Heart left ventricle (tissue), 16 donors: ENCODE measurements at places on chromosomes 1 and 21. TPM values are rescaled to one million over a fixed set of nuclear protein-coding genes. Genes with fewer than 3 reads are reported as not detected.

PLEKHA6 gene
- 5.2 TPM for polyA plus RNA-seq

LCE6A gene
- not detected for polyA plus RNA-seq

DHRS3 gene
- 39.7 TPM for polyA plus RNA-seq

RHBG gene
- not detected for polyA plus RNA-seq

DDAH1 gene
- 5.7 TPM for polyA plus RNA-seq

CASQ1 gene
- polyA plus RNA-seq: 35.4 TPM

LCE1B gene
- polyA plus RNA-seq: not detected

C1orf167 gene
- polyA plus RNA-seq: 4.9 TPM

PMF1 gene
- polyA plus RNA-seq: 104 TPM

C1orf185 gene
- not detected for polyA plus RNA-seq

CRYBG2 gene
- polyA plus RNA-seq: not detected

ANKRD65 gene
- polyA plus RNA-seq: 1.5 TPM

ATP1A2 gene
- 79.3 TPM for polyA plus RNA-seq

RNU11 gene
- not detected for polyA plus RNA-seq

ZFYVE9 gene
- polyA plus RNA-seq: 12.4 TPM

LRRC53 gene
- 0.04 TPM for polyA plus RNA-seq

TGFB2 gene
- polyA plus RNA-seq: 2.3 TPM

TAF13 gene
- 83.9 TPM for polyA plus RNA-seq

KCNQ4 gene
- 1.3 TPM for polyA plus RNA-seq

LGR6 gene
- 1.3 TPM for polyA plus RNA-seq

FAM72B gene
- polyA plus RNA-seq: 0.14 TPM

OR2T35 gene
- polyA plus RNA-seq: not detected

PROX1 gene
- 6.9 TPM for polyA plus RNA-seq

DNAI4 gene
- 0.72 TPM for polyA plus RNA-seq

TSPEAR gene
- 0.01 TPM for polyA plus RNA-seq

ICOSLG gene
- 0.80 TPM for polyA plus RNA-seq

TDRKH gene
- polyA plus RNA-seq: 6.5 TPM

EPS8L3 gene
- not detected for polyA plus RNA-seq

RXFP4 gene
- not detected for polyA plus RNA-seq

COL11A1 gene
- polyA plus RNA-seq: not detected

PFDN2 gene
- 162 TPM for polyA plus RNA-seq
